ENCODE measurements at places on chromosomes 7 and 10.

- DNase-seq: no peak
Observed at GRCh38 chr10:11697718-11698527, 44.3 kb upstream of the ECHDC3 start.

- DNase-seq: no peak
Observed at GRCh38 chr10:119290301-119291048, 83.1 kb downstream of the GRK5 start.

- DNase-seq: no peak
Observed at GRCh38 chr7:3399858-3400257, 98.8 kb downstream of the SDK1 start.

DNA sequence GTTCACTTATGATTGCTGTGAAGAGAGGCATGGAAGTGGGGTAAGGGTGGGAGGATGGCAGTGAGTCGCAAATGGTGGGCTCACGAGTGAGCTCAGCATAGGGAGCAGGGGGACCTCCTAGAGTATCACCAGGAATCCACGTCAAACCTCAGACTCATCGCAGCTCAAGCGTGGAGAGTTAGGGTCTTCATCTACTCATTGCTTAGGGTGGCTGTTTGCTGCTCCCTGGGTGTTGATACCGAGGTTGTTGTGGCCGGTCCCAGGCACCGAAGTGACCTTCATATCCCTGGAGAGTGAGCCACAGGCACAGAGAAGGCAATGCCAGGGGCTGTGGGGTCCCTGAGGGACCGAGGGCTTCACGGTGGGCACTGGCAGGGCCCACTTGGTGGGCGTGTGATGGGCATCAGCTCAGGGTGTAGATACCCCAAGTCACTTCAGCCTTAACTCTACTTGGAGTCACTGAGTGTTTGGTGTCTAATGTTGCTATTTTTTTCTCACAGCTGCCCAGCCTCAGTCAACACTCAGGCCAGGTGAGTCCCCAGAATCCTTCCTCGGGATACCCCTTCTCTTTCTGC, 16.8 kb downstream of the DMBT1 start:
- no peak for DNase-seq

GRCh38 chr7:2945171-2945570, 98.5 kb downstream of the CARD11 start:
- DNase-seq: no peak

DNA sequence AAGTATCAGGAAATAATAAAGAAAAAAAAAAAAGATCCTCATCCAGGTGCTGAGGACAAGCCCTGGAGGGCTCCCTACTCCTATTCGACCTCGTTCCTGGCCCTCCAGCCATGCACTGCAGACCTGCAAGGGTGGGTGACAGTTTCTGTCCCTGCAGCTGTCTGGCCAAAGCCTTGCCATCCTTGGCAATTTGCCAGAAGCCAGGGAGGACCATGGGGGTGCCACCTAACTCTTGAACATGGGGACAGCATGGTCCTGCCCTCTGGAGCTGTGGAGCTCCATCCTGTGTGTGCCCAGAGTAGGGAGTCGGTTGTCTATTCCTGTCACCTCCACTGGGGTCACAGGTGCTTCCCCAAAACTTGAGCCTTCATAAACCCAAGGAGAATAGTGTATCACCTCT, 27.8 kb downstream of the DMBT1 start:
- no peak for DNase-seq

DNA sequence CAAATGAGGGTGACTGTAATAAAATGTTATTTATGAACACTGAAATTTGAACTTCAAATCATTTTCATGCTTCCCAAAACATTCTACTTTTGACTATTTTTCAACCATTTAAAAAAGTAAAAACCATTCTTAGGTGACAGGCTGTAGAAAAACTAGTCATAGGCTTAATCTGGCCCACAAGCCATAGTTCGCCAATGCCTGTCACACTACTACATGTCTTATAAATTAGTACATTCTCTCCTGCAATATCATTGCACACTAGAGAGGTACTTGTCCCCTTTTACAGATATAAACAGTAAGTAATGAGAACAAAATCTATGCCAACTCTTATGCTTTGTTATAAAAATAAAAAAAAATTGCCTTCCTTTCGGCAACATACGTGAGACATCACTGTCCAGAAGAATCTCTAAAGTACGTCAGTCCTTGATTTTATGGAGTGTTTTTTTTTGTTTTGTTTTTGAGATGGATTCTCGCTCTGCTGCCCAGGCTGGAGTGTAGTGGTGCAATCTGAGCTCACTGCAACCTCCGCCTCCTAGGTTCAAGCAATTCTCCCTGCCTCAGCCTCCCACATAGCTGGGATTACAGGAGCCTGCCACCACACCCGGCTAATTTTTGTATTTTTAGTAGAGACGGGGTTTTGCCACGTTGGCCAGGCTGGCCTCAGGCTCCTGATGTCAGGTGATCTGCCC, 23.2 kb downstream of the UPF2 start:
- no peak for DNase-seq

GRCh38 chr10:20492447-20492846, 404.7 kb downstream of the NEBL start:
- no peak for DNase-seq
